Breast epithelium (tissue), 4 donors: ENCODE measurements at places on chromosomes 5 and 9.

DNA sequence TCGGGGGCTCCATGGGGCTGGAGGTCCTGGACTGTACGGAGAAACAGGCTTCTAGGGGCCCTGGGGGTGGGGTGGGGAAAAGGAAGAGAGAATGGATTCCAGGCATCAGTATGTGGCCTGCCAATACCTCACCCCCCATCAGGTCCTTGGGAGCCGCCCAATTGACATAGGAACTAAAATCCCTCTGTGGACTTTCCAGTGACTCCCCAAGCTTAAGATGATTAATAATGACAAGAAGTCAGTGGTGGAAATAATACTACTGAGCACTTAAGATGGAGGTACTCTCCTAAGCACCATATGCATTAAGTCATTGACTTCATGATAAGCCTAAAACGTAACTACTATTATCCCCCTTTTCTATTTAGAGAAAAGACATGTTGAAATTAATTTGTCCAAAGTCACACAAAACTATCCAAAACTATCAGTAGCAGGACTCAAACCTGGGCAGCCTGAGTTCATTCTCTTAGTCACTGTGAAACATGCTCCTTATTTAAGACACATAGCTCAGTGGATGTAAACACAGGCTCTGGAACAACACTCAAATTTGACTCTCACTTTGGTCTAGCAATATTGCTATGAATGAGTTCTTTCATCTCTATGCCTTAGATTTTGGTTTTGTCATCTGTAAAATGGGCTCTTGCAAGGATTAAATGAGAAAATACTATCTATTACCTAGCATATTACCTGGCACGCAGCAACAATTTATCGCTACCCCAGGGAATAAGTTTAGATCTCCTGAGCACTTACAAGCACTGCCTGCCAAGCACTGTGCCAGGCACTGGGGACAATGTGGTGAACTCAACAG, 9.5 kb downstream of the SPRY4 start:
- no peak for DNase-seq

- DNase-seq: no peak
These were observed 44.8 kb upstream of the RNU6ATAC start for GRCh38 chr9:134208981-134209725.

DNA sequence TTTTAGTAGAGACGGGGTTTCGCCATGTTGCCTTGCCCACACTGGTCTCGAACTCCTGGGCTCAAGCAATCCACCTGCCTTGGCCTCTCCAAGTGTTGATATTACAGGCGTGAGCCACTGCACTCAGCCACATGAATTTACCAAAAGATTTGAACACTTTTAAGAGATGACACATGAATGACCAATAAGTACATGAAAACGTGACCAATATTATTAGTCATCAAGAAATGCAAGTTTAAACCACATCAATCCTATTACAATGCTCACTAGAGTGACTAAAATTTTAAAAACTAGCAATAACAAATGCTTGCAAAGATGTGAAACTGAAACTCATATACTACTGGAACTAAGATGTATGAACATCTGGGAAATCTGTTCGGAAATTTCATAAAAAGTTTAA, 54.3 kb downstream of the NR6A1 start:
- no peak for DNase-seq

DNA sequence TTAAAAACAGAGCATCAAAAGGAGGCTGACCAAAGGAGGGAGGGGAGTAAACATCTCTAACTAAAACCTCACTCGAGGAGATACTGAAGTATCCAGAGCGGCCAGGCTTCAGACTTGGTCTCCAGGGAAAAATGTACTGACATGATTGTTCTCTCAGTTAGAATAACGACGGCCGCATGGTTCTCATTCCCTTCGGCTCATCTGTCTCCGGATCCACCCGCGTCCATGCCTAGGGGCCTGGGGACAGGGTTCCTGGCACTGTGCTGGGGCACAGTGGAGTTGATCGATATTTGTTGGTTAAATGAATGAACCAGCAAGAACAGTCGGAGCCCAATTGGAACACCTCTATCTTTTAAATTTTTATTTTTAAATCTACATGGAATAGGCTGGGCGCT, 167.1 kb upstream of the PHYKPL start:
- no peak for DNase-seq
